ENCODE measurements at places on chromosomes 2 and 18. TPM values are rescaled to one million over a fixed set of nuclear protein-coding genes. Genes with fewer than 3 reads are reported as not detected.

Gene CPLX4
- total RNA-seq, result not detected

Gene SLC30A3
- not detected for total RNA-seq

Gene CLEC4F
- not detected for total RNA-seq

Gene NCKAP1
- 124 TPM for total RNA-seq

Gene MC4R
- total RNA-seq, result not detected

Gene POTEI
- not detected for total RNA-seq

Gene SPP2
- 0.27 TPM for total RNA-seq

Gene ACMSD
- total RNA-seq, result not detected
